RWPE1 (cell line): ENCODE measurements at places on chromosomes 6 and 20.

DNA sequence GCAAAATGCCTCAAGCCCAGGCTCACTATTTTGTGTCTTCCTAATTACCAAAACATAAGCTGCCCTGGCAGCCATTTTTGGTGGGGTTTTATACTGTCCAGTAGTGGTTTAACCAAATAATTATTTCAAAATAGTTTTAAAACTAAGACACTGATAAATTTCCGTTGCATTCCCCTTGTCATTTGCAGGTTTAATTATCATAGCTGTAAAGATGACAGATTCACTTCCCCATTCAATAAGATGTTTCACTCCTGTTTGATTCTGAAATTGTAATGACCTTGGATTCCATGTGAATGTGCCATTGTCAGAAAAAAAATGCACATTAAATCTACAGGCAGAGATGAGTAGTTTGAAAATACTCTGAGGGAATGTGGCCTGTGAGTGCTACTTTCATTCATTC lies 172.0 kb downstream of the COL9A1 start:
- no peak for DNase-seq

- peak; percentile 11 for DNase-seq
Observed at GRCh38 chr6:145332011-145332410, 403.3 kb downstream of the EPM2A start.

DNA sequence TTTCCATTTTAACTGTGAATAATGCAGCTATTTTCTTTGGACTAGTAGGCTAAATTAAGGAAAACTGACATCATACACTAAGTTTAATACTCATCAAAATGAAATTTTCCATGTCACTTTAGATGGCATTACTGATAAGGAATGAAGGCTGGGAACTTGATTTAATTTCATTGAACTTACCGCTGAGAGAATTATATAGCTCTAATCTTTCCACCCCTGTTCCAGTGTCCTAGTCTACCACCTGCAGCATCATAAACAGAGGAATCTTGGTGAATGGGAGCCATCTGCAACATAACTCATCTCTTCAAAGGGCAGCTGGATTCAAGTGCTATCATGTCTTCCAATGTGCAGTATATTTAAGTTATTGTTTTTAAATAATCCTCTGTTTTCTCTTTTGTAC lies 1395.2 kb downstream of the EPHA7 start:
- no peak for DNase-seq

DNA sequence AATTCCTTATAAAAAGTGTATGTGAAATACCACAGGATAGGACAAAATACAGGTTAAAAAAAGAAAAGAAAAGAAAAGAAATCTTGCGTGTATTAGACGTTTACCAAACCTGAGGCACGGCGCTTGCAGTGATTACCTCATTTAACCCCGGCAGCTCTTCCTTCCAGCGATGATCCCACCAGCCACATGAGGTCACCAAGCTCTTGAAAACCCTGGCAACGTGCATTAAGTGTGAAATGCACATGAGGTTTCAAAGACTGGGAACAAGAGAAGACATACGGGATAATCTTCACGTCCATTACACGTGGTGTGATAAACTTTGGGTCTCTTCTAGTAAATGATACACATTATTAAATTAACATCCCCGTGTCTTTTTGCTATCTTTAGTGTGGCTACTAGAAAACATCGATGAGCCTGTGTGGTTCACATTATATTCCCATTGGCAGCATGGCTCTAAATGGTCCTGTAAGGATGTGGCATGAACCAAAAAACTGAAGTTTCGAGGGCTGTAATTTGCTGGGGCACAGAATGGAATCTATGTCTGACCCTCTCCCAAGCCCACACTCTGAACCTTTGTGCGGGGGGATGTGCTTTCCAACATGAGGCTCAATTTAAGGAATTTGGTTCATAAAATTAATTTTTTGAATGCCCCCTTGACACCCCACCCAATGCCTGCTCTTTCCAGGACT lies 59.2 kb upstream of the THBS2 start:
- DNase-seq, result no peak

DNA sequence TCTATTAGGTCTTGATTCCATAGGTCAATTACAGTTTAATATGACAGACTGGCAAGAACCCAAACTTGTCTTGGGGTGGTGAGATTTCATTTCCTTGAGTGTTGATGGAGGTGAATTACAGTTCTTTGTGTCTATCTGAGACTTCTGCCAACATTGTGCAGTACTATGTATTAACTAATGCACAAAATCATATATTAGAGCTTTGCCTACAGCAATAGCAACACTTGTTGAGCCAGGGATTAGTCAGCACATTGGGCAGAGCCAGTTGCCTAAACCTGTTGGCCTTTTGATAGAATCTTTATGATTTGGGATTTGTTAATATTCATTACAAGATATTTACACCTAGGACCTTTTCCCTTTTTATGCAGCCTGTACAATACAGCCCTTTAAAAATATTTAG lies 135.3 kb upstream of the CENPW start:
- no peak for DNase-seq

DNA sequence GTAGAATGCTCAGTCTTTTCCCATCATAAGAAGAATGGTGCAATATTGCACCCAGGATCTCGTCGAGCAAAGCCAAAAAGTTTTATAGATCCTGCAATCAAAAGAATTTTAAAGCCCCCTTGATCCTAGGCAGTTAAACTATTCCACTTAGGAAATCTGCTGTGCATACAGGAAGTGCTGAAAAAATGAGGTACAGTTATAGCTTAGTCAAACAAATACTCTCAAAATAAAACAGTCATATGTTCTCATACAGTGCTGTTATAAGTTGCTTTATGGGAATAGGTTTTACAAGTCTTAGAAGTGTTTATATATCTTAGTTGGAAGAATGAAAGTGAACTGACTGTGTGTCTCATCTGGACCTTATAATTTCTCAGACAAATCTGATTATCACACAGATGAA lies 232.6 kb upstream of the RAB32 start:
- no peak for DNase-seq

- DNase-seq, result no peak
Observed at GRCh38 chr6:107917451-107918375, 40.3 kb downstream of the SEC63 start.

DNA sequence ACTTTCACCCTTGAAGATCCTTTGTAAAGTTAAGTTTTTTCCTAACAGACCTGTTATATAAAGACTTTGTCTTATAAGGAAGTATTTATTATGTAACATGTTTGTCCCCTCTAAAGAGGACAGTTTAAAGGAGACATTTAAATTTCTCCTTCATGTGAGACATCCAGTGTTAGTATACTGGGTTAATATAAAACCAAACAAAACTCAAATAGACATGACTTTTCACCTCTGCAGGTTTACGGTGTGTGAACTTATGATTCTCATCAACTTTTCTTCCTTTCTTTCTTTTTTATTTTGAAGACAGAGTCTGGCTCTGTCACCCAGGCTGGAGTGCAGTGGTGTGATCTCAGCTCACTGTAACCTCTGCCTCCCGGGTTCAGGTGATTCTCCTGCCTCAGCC lies 17.4 kb upstream of the MPC1 start:
- no peak for DNase-seq

- DNase-seq, result no peak
Observed at GRCh38 chr6:41446907-41447545, 99.2 kb upstream of the FOXP4 start.

GRCh38 chr20:54491506-54491905 lies 16.1 kb downstream of the DOK5 start:
- DNase-seq, result no peak

DNA sequence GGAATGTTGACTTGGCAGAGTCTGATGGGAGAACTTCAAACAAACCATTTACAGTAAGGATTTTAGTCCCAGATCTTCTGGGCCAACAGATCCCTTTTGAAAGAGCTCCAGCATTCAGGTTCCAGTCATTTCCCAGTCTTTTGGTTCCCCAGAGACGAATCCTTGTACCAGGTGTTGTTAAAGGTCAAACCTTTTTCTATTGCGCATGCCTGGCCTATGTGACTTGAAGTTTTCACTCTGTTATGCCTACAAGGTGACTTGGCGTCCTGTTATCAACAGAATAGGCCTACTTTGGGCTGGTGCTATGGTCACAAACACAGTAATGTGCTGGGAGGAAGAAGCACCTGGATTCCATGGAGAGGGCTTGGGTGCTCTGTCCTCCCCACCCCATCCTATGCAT lies 52.3 kb downstream of the PXDC1 start:
- DNase-seq, result no peak

DNA sequence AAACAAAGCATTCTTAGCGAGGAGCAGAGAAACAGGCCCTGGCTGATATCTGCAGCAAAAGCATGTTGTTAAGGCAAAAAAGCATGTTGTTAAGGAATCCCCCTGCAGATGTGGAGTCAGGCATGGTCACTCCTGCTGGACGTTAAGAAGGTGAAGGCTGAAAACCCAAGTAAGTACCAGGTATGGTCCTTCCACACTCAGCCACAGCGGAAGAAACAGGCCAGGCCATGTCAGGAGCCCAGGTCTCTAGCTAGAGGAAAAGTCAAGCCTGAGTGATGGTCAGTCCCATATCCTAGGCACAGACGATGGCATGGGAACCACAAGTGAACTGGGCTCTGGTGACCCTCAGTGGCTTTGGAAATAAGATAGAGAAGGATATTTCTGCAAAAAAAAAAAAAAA lies 32.5 kb upstream of the MAS1L start:
- DNase-seq, result no peak

- DNase-seq, result no peak
Observed at GRCh38 chr6:11304946-11305345, 72.5 kb upstream of the NEDD9 start.

- DNase-seq, result no peak
Observed at GRCh38 chr20:51797357-51798025, 4.8 kb downstream of the SALL4 start.

DNA sequence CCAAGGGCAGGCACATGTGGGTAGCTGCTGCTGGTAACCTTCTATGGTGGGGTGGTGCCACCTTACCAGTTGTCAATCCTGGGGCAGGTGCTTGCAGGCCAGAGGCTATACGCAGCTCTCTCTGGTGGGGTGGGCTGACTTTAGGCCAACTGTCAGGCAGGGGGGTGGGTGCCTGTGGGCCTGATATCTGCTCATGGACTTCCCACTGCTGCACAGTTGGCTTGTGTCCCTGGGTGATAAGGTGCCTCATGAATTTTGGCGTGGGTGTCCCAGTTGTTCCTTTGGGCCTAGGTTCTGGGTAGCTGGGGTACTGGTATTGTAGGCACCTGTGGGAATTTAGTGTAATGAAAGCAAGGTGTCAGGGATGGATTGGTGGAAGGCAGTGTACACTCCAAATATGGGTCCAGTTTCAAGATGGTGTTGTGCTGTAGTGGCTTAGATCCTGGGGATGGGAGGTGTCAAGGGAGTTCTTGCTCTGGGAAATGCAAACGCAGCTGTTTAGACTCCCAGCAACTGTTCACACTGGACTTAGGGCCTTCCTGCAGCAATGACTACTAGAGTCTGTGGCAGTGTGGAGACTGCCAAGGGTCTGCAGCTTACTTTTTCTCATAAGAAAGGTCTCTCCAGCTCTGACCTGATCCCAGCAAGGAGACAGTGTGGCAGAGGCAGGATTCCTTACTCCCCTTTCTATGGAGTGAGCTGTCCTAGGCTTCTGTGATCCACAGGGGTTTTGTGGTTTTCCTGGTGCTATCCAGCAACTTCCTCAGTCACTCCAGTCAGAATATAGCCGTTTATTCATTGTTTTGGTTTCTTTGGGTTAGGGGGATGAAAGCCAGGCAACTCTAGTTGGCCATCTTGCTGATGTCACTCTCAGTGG lies 128.2 kb downstream of the CRYBG1 start:
- no peak for DNase-seq

GRCh38 chr20:51946586-51946985 lies 144.3 kb upstream of the SALL4 start:
- DNase-seq, result no peak

- peak; percentile 66 for DNase-seq
Observed at GRCh38 chr6:158219228-158219627, 51.1 kb downstream of the GTF2H5 start.

DNA sequence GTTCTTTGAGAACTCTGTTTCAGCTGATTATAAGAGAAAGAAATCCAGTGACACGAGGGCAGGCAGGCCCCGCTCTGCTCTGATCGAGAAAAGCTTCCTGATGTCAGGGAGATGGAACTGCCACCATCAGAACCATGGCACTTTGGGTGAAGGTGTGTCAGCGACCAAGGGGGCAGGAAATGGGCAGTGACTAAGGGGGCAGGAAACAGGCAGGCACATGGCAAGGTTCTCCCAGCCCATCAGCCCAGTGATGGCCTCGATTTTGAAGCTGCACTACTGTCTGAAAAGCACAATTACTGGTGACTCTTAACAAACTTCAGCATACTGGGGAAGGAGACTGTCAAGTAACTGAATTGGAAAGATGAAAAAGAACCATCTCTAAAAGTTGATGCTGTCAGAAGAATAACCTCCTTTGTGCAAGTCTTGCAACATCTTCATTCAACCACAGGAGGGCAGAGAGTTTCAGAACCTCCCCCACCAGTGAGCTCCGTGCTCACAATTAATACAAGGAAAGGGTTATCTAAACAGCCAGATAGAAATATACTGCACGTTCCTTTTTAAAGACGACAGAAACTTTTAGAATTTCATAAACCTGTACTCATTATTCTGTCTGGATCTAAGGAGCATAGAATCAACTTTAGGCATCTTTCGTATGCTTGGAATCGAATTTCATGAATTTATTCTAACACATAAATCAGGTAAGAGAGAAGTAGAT lies 39.1 kb downstream of the TMX4 start:
- DNase-seq, result peak; percentile 53

DNA sequence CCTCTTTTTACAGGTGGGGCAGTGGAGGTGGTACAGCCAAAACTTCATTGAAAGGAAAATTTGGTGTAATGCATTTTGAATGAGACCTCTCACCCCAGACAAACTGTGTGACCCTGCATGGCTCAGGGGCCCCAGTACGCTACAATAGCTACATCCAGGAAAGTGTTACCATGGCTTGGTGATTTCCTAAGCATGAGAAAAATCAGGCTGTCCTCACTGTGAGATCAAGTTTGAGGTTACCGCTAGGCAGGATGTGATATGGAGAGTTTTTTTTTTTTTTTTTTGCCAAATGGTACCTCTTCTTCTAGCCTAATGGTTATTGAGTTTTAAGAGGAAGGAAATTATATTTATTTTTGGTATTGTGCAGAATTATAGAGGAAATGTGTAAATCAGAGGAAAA lies 305.3 kb downstream of the CD83 start:
- DNase-seq, result no peak

DNA sequence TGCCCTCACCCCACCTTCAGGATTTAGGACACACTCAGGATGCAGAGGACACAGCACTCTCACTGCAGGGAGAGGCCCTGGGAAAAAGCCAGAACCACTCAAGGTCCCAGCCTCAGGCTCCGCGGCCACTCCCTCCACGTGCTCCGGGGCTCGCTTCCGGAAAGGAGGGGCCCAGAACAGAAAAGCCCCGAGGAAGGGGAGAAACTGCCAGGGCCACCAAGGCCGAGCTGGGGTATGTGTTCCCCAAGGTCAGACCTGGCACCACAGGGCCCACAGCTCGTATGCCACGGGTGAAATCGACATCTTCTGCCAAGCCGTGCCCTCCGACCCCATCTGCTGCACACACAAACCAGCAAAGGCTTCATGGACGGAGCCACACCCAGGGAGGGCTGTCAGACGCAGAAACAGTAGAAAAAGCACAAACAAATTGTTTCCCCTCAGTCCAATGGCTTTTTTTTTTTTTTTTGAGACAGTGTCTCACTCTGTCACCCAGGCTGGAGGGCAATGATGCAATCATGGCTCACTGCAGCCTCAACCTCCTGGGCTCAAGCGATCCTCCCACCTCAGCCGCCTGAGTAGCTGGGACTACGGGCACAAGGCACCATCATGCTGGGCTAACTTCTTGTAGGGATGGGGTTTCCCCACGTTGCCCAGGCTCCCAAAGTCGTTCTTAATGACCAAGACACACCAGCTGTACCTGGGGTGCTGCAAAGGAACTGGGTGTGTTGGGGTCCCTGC lies 33.4 kb downstream of the SLC2A4RG start:
- DNase-seq, result no peak

- DNase-seq, result no peak
Observed at GRCh38 chr20:45408646-45409213, 641 bp downstream of the DBNDD2 start.
